CD14-positive monocyte (primary cell): ENCODE measurements at places on chromosomes 1 and 21. TPM values are rescaled to one million over a fixed set of nuclear protein-coding genes. Genes with fewer than 3 reads are reported as not detected.

DNA sequence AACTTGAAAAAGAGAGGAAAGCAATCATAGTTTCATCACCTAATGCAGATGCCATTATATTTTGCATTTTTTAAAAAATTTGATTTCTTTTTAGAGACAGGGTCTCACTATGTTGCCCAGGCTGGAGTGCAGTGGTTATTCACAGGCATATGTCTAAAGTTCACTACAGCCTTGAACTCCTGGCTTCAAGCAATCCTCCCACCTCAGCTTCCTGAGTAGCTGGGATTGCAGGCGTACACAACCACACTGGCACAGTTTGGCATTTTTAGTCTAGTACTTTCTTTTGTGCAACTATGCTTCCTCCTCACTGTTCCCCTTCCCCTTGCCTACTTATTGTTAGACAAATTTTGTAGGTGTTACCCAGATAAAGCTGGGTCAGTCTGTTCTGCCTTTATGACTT, 18.0 kb downstream of the RHOU start:
- peaks cover 13% of the 10 kb centered on the region for H3K4me1 ChIP-seq
- H3K36me3 ChIP-seq, result no peaks in the 10 kb centered on the region
- H3K4me3 ChIP-seq, result no peak overlapping the region

DNA sequence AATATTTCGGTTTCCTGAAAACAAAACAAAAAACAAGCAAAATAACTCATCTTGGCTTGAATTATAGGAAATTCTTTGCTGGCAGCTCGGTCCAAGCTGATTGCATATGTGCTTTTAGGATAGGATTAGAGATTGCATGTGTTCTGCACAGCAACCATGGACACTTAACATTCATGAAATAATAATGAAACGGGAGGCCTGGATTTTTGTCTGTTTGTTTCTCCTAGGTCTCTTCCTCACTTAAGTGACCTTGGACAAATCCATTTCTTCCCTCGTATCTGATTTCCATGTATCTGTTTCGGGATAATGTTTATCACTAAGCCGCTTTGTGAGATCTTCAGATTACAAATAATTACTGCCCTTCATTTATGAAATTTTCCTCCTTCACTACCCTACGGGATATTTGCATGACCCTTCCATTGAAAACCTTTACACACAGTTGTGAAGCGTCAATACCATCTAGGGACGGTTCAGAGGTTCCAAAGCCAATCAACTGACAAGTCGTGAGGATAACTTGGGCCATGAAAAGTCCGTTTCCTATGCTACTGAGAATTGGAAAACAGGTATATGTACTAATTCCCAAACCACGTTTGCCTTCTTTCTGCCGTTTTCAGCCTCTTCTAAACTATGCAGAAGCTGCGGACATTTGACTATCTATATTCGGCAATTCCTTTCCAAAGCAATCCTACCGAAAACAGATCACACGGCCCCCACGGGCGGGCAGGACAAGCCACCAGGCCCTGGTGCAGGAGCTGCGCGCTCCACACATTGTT, 1.3 kb upstream of the H3-3A start:
- peak overlapping the region; percentile 45 for H3K4me3 ChIP-seq
- DNase-seq, result no peak
- H3K4me1 ChIP-seq, result peaks cover 30% of the 10 kb centered on the region
- H3K27me3 ChIP-seq, result no peaks in the 10 kb centered on the region
- peaks cover 34% of the 10 kb centered on the region for H3K36me3 ChIP-seq
- peak overlapping the region; percentile 75 for H3K27ac ChIP-seq

GRCh38 chr21:41565550-41565949, 57.6 kb upstream of the TMPRSS2 start:
- no peak overlapping the region for H3K4me3 ChIP-seq

The CD48 gene
- 356 TPM for polyA plus RNA-seq
